ENCODE measurements at places on chromosomes 13 and 19. TPM values are rescaled to one million over a fixed set of nuclear protein-coding genes. Genes with fewer than 3 reads are reported as not detected.
A peak's percentile ranks its signal among the peaks of the same experiment; 100 is the strongest.

- peak; percentile 39 for DNase-seq
These were observed 5.6 kb downstream of the ICAM5 start for GRCh38 chr19:10295305-10295846.

GRCh38 chr19:31223740-31224534 lies 125.3 kb downstream of the TSHZ3 start:
- DNase-seq, result no peak

GRCh38 chr19:56946159-56946558 lies 105.6 kb upstream of the PEG3 start:
- DNase-seq, result no peak

GRCh38 chr13:82739881-82740280 lies 1142.4 kb downstream of the SLITRK1 start:
- DNase-seq, result no peak

- no peak for DNase-seq
These were observed 816.2 kb upstream of the ATXN8OS start for GRCh38 chr13:69291292-69291906.

DNA sequence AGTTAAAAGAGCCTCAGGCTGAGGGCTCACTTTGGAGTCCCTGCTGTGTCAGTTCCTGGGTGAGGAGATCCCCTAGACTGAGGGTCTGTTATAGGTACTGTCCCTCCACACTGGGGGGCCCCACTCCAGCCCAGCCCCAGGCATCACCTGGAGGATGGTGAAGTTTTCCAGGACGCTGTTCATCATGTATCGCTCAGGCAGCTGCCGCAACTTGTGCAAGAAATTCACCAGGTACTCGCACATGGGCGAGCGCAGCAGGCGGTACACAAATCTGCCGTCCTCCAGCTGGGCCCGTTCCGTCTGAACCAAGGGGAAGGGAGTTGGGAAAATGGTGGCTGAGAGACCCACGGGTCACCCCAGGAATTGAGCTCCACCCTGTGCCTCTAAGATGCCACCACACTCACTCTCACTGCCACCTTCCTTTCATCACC lies 7.1 kb downstream of the CD37 start:
- DNase-seq, result no peak

GRCh38 chr13:23858546-23858945 lies 30.7 kb downstream of the MIPEP start:
- DNase-seq, result no peak

DNA sequence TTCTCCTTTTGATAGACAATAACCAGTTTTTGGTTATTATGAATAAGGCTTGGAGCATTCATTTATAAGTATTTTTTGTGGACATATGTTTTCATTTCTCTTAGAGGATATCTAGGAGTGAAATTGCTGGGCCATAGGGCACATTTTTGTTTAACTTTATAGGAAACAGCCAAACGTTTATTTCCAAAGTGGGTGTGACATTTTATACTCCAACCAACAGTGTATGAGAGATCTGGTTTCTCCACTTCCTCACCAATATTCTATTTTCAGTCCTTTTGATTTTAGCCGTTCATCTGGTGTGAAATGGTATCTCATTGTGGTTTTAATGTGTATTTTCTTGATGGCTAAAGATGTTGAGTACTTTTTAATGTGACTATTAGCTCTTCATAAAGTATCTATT lies 21.9 kb downstream of the TDRD3 start:
- no peak for DNase-seq

GRCh38 chr13:61276401-61276800 lies 139.2 kb downstream of the PCDH20 start:
- DNase-seq, result peak; percentile 61

GRCh38 chr13:48112896-48113755 lies 18.2 kb upstream of the MED4 start:
- DNase-seq, result no peak

UPK1A gene
- total RNA-seq, result not detected

USHBP1 gene
- not detected for total RNA-seq

PGLYRP2 gene
- not detected for total RNA-seq

MEX3D gene
- total RNA-seq, result 60.3 TPM

ZNF787 gene
- 63.4 TPM for total RNA-seq

SIGLEC8 gene
- not detected for total RNA-seq

ZNF208 gene
- not detected for total RNA-seq

Data from Caki2 (cell line).